ENCODE measurements at places on chromosomes 7 and 10.

DNA sequence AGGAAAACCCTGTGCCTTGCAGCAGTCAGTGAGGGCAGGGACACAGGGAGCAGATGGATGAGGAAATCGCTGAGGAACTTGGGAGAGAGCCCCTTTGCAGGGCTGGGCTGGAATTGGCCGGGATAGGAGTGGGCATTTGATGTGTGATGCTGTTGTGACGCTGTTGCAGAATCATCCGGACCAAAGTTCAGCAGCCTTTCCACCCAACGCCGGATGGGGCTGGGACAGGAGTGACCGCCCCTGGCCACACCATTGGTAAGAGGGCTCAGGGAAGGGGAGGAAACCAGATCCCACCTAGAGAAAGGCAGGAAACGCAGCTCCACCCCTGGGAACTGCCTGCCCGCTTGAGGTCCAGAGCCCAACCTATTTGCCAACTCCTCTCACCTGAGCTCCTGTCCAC is 33.9 kb downstream of the PAX2 start:
- no peak for DNase-seq

DNA sequence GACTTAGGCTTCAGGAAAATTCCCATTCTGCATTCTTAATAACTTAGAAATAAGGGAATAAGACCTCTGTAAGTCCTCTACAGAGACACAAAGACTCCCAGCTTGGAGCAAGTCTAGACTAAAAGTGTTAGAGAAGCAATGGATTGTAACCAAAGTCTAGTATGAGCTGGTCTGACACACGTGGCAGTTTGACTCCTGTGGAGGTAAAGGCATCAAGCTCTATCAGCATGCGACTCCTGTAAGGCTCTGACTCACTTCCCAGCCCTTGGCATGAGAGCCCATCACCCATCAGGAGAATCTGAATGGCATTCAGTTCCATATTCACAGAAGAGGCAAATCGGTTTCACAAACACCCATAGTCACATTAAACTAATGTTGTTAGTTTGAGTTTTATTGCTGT is 4.4 kb upstream of the VSTM4 start:
- no peak for DNase-seq

DNA sequence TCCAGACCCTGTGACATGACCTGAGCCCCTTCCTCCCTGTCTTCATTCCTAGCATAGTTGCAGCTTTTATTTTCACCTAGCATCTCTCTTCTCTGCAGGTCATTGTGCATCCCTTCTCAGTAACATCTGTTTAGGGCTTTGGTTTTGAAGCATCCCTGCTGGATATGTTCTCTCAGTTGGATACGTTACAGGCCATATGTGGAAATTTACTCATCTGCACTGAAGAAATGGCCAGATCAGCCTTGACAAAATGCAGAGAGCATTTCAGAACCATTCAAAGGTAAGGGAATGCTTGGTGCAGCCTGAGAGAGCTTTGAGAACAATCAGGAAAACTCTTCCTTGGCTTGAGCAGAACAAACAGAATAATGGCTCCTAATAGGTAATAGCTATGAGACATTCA is 647.0 kb downstream of the KCNMA1 start:
- no peak for DNase-seq

DNA sequence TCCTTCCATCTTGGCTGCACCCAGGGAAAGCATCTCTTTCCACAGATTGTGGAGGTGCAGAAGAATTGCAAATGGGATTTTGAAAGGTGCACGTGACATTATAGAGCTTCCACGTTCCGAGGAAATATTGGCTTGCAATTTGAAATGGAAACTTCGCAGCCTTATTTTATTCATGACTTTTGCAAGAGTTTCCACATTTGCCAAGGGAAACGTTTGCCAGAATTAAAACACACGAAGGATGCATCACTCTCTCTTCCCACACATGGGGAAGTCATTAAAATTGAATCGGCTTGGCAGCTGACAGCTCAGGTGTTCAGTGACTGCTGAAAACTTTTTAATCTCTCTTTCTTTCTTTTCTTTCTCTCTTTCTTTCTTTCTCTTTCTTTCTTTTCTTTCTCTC is 475.4 kb upstream of the IGFBP3 start:
- DNase-seq: no peak

DNA sequence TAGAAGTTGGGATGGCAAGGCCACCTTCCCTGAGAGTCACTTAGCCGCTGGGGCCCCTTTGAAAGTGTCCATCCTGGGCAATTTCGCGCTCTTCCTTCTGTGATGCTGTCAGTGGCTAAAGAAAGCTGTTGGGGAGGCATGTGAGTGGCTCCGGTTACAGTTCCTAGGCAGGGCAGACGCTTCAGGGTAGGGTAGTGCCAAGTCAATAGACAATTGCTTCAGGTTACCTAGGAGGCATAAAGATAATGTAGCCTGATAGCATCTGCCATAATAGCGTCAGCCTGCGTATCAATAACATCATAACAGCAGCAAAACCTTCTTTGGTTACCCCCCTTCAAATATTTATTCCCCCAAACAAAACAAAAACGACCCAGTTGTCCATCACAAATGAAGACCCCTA is at the start of gene FAM107B:
FAM107B (minus strand) TSS at position 101 of the 400 bp plus-strand sequence. CDS start 234 bp downstream, outside the sequence.
- no peak for DNase-seq

GRCh38 chr7:94303695-94304094 is 91.0 kb upstream of the COL1A2 start:
- no peak for DNase-seq

GRCh38 chr7:47605816-47606575 is 24.1 kb upstream of the TNS3 start:
- no peak for DNase-seq

- no peak for DNase-seq
Measured at GRCh38 chr7:29815181-29816105, 9.1 kb downstream of the WIPF3 start.

DNA sequence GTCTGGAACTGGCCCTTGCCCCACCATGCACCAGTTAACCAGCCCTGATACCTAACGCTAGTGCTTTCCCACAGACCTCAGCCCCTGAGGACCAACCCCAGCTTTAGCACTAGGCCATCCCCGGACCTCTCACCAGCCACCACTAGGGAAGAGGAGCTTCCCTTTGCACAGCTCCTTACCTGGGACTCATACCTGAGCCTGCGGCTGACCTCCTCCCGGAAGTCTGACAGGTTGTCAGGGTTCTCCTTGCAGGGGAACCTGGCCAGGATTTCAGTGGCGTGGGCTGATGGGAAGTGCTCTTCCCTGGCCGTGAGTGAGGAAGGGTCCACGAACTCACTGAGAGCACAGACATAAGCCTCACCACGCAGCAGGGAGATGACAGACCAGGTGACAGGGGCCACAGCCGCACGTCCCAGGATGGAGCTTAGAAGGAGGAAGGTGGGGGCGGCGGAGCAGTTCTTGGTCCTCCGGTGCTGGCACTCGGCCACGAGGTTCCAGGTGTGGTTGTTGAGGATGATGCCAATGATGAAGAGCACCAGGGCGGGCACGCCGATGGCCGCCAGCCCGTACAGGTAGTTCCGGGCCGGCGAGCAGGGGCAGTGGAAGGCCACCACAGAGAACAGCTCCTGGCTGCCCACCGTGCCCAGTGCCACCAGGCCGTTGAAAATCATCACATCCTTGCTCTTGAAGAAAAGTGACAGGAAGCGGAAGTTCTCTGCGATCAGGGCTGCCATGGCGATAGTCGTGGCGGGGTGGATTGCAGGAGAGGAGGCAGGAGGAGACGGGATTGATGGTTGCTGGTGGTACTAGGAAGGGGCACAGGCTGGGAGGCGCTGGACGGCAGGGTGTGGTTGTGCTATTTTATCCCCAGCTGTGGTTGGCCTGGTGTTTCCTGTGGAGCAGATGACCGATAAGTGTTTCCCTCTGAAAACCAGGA is 2.7 kb downstream of the CALHM2 start:
- DNase-seq: no peak

DNA sequence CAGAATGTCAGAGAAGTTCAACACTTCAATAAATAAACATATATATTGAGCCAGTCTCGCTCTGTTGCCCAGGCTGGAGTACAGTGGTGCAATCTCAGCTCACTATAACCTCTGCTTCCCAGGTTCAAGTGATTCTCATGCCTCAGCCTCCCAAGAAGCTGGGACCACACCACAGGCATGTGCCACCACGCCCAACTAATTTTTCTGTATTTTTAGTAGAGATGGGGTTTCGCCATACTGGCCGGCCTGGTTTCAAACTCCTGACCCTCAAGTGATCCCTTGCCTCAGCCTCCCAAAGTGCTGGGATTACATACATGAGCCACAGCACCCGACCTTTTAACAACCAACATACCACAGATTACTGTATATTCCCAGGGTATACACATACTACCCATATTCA is 134.2 kb downstream of the JMJD1C start:
- DNase-seq: no peak

DNA sequence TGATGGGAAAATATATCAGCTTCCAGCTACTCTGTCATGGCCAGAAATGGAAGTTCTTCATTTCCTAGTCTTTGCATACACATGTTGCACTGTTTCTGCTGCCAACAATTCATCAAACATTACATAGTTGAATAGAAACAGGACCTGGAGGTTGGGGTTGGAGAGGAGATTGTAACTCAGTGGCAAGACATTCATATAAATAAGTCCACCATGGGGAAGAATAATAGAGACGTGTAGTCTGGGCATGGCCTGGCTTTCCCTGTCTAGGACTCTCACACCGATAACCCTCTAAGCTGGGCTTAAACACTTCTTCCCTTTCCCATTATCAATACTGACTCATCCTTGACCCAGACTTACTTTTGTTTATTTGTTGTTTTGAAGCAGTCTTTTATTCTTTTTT is 155.7 kb downstream of the PLPP4 start:
- DNase-seq: no peak

- no peak for DNase-seq
Measured at GRCh38 chr7:155524018-155524556, 22.3 kb downstream of the CNPY1 start.

DNA sequence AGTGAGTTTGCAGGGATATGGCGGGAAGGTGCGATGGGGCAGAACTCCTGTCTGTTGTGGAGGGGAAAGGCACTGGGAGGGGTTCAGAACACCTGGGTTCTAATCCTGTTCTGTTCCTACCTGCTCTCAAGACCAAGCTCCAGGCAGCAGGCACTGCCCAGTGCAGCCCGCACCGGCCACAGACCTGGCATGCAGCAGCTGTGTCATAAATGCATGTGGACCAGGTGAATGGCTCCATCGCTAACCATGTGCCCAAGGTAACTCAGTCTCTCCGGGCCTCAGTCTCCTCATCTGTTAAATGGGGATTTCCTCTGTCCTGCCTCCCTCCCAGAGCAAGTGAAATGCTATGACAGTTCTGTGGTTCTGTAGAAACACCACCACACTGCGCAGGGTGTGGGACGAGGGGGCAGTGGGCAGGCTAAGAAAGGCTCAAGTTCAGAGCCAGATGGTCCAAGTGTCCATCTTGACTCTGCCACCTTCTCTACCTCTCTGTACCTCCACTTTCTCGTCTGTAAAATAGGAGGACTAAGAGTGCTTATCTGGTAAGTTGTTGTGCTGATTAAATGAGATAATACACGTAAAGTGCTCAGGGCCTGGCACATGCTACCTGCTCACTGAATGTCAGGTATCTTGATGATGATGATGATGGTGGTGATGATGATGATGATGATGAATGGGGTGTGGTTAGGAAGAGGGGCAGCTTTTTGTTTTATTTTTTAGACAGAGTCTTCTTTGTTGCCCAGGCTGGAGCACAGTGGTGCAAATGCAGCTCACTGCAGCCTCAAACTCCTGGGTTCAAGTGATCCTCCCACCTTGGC is 22.9 kb downstream of the ATP6V1F start:
- DNase-seq: no peak

DNA sequence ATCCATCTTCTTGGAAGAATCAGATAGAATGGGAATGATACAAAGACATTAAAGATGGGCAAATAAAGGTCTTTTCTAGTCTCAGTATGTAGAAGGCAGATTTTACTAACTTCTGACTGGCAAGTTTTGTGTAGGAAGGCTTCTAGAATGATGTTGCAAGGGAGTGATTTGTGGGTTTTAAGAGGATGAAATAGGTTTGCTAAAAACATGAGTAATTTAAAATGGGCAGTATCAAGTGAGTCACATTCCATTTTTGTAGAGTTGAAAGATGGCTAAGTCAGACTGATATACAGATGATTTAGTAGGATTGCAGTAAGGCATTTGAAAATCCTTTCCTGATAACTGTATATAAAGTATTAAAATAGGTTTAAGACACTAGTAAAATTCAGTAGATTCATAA is 777.4 kb downstream of the SORCS1 start:
- DNase-seq: no peak

DNA sequence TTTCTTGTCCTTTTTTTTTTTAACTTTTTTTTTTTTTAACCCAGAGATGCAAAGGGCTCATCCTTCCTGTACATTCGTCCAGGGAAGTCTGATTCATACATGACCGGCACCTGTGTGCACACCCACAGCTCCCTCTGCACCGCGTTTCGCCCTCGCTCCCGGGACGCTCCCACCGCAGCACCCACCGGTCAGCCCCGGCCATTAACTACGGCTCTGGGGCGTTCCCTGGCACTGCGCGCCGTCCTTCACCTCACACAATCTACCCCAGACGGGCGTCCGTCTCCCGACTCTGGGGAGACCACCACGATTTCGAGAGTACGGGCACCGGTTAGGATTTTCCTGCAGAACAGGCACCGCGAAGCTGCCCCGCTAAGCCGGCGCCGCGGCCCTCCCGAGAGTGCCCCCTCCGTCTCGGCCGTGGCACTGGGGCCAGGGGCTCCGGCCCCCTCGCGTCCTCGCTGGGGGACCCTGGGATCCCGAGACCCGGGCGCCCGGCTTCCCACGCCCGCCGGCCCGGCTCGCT is 452 bp downstream of the ATE1 start:
- DNase-seq: peak; percentile 48

DNA sequence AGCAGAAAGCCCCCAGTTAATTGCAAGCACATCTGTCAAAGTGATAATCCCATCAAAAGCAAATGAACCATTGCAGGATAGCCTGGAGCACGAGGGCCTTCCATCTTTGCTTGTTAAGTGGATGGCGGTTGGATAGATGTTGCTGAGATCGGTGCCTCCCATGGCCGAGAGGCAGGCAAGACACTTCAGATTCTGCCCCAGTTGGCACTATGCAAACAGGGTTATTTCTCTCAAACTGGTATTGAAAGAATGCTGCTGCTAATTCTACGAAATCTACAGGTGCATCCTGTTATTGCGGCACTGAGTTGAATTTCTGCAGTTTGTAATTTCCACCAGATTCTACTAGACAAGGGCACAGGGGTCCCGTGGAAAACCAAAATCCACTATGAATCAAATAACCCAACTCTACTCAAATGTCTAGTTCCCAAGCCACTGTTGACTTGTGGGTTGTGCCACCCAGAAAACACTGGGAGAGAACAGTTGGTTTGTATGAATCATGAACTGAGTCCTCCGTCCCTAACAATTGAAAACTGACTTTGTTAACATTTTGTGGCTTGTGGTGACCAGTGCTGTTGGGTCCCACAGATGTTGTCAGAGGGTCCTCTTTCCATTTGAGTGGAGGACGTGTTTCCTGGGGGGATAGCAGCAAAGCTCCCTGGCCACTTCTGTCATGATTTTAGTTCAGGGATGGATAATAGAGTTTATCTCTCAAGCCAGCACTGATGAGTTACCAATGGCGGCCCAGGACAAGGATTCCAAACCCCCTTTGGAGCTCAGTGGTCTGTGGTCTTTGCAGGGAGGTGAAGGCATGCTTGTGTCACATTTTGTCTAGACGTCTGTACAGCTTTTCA is 7.1 kb upstream of the IL2RA start:
- DNase-seq: peak; percentile 63

GRCh38 chr10:87654212-87654611 is 5.5 kb upstream of the PAPSS2 start:
- no peak for DNase-seq
